ENCODE measurements at places on chromosomes 3 and 15. TPM values are rescaled to one million over a fixed set of nuclear protein-coding genes. Genes with fewer than 3 reads are reported as not detected.

The SST gene
- total RNA-seq: not detected

The IQCF5 gene
- not detected for total RNA-seq

The DUOXA1 gene
- not detected for total RNA-seq

The ACTC1 gene
- total RNA-seq: not detected

The SFMBT1 gene
- 29.5 TPM for total RNA-seq

The GRIP2 gene
- not detected for total RNA-seq

The PPM1M gene
- total RNA-seq: 105 TPM

Measured in activated naive CD8-positive, alpha-beta T cell treated with anti-CD3 and anti-CD28 coated beads, Interleukin-2, amount 10 ng/mL, durations not matched to agents 7 days and 5 days (primary cell).